ENCODE measurements at places on chromosomes 6 and 20.

DNA sequence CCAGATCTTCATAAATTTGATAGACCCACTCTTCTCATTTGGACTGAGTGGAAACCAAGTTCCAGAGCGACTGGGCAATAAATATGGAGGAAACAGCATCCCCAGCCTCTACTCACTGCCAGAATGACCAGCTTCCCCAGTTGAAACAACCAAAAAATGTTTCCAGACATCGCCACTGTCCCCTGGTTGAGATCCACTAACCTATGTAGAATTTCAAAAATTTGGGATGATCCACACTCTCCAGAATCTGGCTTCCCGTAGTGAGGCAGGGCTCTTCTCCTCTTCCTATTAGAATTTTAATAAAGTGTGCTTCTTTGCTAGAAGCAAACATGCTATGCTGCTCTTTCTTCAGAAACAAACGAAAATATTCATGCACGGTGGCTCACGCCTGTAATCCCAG lies 287.0 kb upstream of the SUPT3H start:
- DNase-seq, result no peak

- no peak for DNase-seq
Observed at GRCh38 chr20:10537850-10538480, 102.9 kb downstream of the SLX4IP start.

DNA sequence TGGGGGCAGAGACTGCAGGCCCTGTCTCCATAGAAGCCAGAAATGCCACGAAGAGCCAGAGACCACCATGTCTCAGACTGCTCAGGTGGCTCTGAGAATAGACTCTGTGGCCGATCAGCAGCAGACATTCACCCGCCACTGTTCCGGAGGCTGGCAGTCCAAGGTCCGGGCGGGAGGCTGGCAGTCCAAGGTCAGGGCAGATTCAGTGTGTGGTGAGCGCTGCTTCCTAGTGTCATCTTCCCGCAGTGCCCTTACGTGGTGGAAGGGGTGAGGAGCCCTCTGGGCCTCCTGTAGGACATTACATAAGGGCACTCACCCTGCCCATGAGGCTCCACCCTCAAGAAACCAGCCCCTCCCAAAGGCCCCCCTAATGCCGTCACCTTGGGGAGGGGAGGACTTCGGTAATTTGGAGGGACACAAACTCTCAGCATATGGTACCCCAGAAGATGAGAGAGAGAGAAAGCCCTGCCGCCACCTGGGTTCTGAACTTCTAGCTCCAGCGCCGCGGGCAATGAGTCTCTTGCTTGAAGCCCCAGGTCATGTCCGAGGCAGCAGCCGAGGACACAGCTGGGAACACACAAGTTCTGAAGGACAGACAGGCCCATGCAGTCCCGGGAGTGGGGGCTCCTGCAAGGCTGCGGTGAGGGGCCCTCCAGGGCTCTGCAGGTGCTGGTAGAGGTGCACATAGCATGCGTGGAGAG lies 36.4 kb downstream of the DACT2 start:
- no peak for DNase-seq

DNA sequence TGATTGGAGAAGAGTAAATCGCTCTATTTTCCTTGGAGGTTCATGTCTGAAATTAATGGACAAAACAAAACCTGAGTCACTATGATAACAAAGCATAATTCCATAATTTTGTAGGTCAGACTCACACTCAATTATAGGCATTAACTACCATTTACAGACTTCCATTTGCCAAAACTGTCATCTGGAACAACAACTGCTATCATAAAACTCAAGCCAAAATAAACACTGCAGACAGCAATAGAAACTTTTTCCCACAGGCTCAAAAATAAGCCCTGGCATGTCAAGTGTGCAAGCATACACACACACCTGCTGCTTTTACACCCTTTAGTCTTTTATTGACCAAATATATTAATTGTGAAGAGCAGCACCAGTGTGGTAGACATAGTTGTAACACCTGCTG lies 7.1 kb downstream of the MRPS10 start:
- no peak for DNase-seq

GRCh38 chr6:136890194-136890839 lies 31.8 kb upstream of the SLC35D3 start:
- DNase-seq, result no peak

- no peak for DNase-seq
Observed at GRCh38 chr20:41171736-41172295, 34.5 kb downstream of the PLCG1 start.

GRCh38 chr6:45653117-45653883 lies 275.6 kb upstream of the SUPT3H start:
- DNase-seq, result no peak

GRCh38 chr6:53765270-53765669 lies 29.5 kb upstream of the LRRC1 start:
- DNase-seq, result no peak

- no peak for DNase-seq
Observed at GRCh38 chr20:44336725-44337380, at the start of gene R3HDML. Gene R3HDML (plus strand): TSS chr20:44337043. CDS start chr20:44337158, 115 bp downstream.

All from CD4-positive, alpha-beta T cell treated with Interleukin-4 for 4 hours (primary cell).